ENCODE measurements at places on chromosomes 3 and 15. TPM values are rescaled to one million over a fixed set of nuclear protein-coding genes. Genes with fewer than 3 reads are reported as not detected.

The PRSS50 gene
- total RNA-seq: not detected

GRCh38 chr3:123295901-123296250 is 94.1 kb downstream of the SEC22A start:
- DNase-seq: no peak

- DNase-seq: no peak
Observed at GRCh38 chr3:44030285-44030684, 211.4 kb upstream of the TOPAZ1 start.

DNA sequence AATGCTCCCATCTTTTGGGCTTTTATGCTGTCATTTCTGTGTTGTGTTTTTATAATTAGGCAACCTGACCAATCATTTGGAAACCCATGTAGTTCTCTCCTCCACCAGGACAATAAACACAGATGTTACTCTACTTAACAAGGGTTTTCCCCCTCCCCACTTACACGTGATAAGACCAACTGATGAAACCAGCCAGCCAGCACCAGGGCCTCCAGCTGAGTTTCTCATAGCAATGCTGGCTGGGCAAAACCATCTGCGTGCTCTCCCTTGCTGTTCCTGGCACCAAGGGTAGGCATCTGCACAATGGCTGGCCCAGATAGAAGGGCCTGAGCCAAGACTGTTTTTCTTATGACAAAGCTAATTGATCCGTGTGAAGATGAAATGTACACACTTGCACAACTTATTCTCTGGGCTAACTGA is 310.4 kb downstream of the PLCL2 start:
- no peak for DNase-seq

The P3H2 gene
- total RNA-seq: 22.2 TPM

GRCh38 chr3:25831578-25831977 is 41.7 kb downstream of the OXSM start:
- no peak for DNase-seq

The CACNA1D gene
- 9.6 TPM for total RNA-seq
